ENCODE measurements at places on chromosomes 2 and 18.
A peak's percentile ranks its signal among the peaks of the same experiment; 100 is the strongest.

DNA sequence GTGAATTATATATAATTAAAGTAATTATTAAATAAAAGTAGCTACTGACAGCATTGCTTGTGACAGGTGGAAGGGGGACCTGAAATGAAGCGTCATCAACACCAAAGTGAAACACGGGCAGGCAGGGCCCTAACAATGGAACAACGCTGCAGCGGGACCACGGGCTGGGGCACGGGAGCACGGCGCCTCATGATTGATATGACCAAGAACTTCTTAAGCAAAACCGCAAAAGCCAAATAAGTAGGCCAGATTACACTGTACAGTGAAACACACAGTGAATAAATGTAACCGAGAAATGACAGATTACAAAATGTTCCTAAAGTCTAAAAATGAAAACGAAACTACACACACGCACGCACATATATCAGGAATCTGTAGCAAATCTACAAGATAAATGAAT is 81.4 kb downstream of the SNTG2 start:
- no peak for DNase-seq

DNA sequence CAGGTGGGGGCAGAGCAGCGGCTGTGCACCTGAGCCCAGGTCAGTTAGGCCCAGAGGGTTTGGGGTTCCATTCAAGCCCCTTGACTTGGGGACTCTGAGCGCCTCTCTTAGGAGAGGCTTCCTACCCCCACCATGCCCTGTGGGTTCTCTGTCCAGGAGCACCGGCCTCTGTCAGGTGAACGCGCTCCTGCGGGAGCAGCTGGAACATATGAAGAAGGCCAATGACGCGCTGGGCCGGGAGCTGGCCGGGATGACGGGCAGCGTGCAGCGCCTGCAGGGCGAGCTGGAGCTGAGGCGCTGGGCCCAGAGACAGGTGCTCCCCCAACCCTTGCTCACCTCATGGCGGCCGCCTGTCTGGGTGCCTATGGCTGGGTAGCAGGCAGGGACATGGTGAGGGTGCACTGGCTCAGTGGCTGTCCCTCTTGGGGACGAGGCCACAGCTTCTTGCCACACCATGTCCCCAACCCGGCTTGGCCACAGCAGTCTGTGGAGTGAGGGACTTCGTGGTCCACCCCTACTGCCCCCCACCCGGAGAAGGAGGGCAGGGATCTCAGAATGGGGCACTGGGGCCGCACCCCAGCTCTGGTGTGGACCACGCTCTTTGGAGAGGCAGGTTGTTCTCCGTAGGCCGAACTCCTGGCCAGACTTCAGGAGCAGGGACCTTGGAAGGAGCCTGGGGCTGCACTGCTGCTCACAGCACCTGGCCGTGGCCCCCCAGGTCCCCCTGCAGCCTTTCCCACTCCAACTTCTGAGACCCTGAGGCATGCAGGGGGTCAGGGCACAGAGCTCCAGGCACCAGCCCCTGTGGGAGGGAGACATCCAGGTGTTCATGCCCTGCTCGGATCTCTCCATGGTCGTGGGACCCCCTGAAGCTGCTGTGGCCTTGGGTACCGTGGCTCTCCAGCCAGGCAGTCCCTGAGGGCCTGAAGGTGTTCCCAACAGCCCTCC is 19.7 kb downstream of the CROCC2 start:
- no peak for DNase-seq

- no peak for DNase-seq
Observed at GRCh38 chr2:121446647-121447241, 83.9 kb upstream of the RNU4ATAC start.

DNA sequence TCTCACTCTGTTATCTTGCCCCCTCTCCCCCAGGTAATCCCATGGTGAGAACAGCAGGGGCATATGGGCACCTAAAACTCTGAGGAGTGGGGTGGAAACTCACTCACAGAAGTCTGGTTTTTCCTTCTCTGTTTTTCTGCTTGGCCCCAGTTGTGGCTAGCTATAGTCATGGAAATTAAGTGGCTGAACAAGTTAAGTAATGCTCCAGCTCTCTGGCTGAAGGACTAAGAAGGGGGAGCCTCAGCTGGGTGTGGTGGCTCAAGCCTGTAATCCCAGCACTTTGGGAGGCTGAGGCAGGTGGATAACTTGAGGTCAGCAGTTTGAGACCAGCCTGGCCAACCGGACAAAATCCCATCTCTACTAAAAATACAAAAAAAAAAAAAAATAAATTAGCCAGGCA is 261.0 kb downstream of the TPGS2 start:
- no peak for DNase-seq

GRCh38 chr2:111669928-111670695 is 213.9 kb downstream of the ANAPC1 start:
- no peak for DNase-seq

- DNase-seq = no peak
Observed at GRCh38 chr2:151475071-151475470, 65.4 kb downstream of the RIF1 start.

- peak; percentile 53 for DNase-seq
Observed at GRCh38 chr2:46909771-46910419, 5.7 kb downstream of the MCFD2 start.

- DNase-seq = no peak
Observed at GRCh38 chr18:7919565-7919964, 352.4 kb downstream of the PTPRM start.

- DNase-seq = no peak
Observed at GRCh38 chr2:204272089-204272488, 273.2 kb upstream of the PARD3B start.

DNA sequence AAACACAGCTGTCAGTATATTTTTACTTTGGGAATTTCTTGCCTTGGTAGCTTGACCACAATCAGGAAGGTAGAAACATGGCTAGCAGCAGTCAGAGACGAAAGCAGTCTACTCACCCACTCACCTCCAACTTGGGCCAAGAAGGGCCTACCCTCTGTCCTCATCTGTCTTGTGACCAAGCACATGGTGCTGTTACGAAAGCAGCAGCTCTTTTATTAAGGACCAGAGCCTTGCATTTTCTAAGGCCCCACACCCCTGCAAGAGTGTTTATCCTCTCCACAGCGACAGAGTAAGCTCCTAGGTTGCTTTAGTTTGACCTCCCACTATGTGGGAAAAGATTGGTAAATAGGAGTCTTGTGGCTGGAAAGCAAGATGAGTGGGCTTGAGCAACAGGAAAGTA is 31.3 kb upstream of the MSTN start:
- DNase-seq = no peak

- no peak for DNase-seq
Observed at GRCh38 chr2:102126169-102126568, 16.4 kb upstream of the IL1R1 start.

GRCh38 chr2:126700677-126701076 is 44.7 kb downstream of the GYPC start:
- DNase-seq = no peak

GRCh38 chr18:9943311-9943710 is 29.5 kb downstream of the VAPA start:
- no peak for DNase-seq

DNA sequence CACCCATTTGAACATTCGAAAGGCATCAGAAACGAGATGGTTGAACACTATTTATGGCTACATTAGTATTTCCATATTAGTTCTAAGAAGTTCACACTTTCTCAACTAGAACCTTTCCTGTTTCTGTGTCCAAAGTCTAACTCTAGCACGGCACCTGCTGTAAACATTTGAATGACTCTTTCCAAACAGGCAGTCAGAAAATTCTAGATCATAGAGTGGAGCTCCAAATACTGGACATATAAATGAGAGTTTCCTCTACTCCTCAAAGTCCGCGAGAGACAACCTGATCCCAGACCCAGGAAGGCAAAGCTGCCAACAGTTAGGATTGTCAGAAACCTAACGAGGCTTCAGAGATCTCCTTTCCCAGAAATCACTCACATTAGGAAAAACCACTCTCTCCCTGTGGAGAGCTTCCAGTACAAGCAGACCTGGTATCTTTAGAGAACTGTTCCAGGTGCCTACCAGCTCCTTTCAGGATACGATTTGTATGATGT is 10.6 kb downstream of the RND3 start:
- DNase-seq = no peak

DNA sequence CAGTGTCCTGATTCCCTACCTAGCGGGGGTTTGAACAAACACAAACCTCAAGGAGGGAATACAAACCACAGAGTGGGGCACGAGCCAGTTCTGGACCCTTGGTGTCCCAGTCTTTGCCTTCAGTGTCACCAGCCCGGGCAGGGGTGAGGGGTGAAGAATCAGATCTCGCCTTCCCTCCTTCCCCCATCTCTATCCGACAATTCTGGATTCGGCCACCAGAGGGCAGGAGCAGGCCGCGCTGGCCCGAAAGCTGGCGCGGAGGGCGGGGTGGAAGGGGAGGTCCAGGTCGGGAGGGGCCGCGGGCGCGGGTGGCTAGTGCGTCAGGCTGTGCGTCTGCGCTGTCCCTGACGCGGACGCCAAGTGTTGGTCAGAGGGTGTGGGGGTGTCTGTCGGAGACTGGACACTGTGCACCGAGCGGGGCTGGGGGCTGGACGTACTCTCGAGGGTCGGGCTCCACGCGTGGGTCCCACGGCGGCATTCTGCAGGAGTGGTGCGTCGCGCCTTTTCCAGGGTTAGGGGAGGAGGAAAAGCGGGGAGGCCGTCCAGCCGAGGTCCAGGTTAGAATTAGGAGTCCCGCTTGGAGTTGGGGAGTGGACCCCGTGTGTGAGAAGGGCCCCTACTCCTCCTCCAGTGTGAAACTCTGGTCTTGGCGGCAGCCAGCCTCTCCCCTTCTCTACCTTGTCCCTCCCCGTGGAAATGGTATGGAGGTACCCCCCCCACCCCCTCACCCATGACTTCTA is 2.9 kb upstream of the CRYBA2 start:
- DNase-seq = no peak

- DNase-seq = no peak
Observed at GRCh38 chr18:60911504-60911903, 421.7 kb upstream of the CDH20 start.

- no peak for DNase-seq
Observed at GRCh38 chr2:80222644-80223043, 81.9 kb downstream of the LRRTM1 start.

DNA sequence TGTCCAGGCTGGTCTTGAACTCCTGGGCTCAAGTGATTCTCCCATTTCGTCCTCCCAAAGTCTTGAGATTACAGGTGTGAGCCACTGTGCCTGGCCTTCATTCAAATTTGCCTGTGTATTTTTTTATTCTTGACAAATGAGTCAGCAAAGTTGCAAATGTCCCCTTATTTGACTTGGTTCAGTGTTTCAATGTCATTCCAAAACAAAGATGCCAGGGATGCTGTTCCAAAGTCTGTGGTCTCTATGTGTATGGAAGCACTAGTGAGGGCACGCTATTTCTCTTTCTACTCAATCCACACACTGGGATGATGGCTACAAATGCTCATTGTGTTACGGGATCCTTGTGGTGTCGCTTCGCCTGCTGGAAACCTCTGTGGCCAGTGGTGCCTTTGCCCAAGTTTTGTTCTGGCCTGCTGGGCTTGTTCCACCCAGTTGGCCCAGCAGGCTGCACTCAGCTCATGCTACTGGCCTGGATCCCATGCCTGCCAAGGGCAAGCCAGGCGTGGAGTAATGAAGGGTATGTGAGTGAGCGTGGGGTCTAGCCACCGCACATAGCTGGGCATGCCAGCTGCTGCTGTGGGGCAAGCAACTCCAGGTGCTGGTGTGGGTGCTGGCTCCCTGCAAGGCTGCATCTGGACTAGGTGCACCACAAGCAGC is 35.6 kb downstream of the FBXO48 start:
- DNase-seq = no peak
